Retina (tissue), 1 donor: ENCODE measurements at places on chromosomes 7 and 10.

GRCh38 chr10:1788401-1788800 lies 51.1 kb upstream of the ADARB2 start:
- no peak for DNase-seq

DNA sequence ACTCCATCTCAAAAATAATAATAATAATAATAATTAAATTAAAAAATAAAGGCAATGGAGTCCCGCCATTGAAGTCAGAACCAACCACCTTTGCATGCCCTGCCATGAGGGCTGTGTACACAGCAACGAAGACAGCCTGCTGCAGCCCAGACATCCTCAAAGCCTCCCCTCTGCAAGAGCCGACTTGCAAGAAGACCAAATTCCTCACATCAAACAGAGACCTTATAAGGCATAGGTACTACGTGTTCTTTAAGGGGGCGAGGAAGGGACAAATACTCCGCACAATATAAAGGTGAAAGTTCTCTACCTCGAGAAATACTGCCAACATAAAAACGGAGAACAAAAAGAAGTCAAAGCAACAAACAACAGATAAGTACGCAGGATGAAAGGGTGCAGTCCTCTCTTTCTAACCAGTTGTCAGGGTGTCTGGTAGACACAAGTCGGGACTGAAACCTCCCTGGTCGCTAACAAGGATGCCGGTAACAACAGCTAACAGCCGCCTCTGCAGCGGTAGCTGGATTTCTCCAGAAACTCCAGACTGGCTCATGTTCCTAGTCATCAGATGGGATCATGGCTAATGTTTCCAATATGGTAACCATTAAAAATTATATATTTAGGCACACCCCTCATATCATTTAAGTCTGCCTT lies 23.6 kb downstream of the FGFR2 start:
- DNase-seq = no peak

DNA sequence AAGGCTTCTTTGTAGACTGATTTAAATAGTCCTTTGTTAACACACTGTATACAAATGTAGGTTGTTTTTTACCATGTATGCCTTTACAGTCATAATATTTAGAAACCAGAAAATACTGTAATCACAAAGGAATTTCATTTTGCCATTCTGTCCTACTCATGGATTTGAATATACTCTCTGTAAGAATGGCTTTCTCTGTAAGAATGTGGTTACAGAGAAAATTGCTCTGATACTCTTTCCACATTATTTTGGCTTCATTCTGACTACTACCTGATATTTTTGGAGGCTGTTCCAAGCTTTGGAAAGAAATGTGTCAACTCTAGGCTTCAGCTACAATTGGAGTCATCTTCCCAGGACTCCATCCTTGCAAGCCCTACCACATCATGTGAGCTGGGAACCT lies 23.5 kb downstream of the CH25H start:
- no peak for DNase-seq

DNA sequence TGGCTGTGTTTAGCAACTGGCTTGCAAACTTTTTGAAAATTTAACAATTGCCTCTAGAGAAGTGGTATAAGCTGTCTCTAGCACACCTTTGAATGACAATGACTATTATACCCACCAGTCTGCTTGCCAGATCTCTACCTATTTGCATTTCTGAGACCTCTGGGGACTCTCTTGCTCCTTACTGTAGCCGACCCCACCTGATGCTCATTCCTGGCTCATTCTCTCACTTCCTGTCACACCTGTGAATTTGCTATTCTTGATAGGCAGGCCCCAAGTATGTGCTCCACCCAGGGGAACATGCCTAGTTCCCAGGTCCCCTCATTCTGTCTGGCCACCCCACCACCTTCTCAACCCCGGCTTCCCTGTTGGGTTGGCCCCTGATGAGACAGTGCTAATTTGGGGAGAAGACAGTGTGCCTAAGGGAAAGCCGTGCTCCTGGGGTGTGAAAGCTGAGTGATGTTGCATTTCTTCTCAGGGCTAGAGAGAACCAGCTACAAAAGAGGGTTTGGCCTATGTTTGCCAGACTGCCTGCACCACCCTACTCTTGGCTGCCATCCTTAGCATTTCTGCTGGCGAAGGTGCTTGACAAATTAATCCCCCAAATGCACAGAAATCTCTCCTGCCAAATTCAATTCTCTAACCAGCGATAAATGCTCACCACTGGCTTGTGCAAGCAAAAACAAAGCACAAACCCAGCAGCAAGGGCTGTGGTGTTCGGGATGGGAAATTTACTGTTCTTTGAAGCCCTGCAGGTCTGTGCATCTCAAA lies 138.2 kb downstream of the RPS24 start:
- DNase-seq = no peak

GRCh38 chr7:51035716-51036115 lies 253.0 kb upstream of the GRB10 start:
- no peak for DNase-seq
